CD4-positive, alpha-beta memory T cell (primary cell): ENCODE measurements at places on chromosomes 2 and 18.

- no peak for DNase-seq
These were observed 38.3 kb upstream of the ITGB6 start for GRCh38 chr2:160238392-160238791.

GRCh38 chr18:50310080-50310479 is 22.6 kb upstream of the CXXC1 start:
- DNase-seq: no peak

GRCh38 chr2:64722291-64723044 is 68.8 kb upstream of the SERTAD2 start:
- no peak for DNase-seq

- DNase-seq: no peak
These were observed 87.2 kb downstream of the CTAGE1 start for GRCh38 chr18:22330508-22330907.

GRCh38 chr2:65049010-65049639 is 7.1 kb upstream of the CEP68 start:
- no peak for DNase-seq

- DNase-seq: no peak
These were observed 181.7 kb downstream of the ANAPC1 start for GRCh38 chr2:111702119-111702803.

- DNase-seq: no peak
These were observed 138.2 kb upstream of the PKDCC start for GRCh38 chr2:41909584-41909983.

GRCh38 chr18:59079264-59079663 is 60.4 kb upstream of the SEC11C start:
- DNase-seq: no peak

- no peak for DNase-seq
These were observed 130.6 kb upstream of the SKOR2 start for GRCh38 chr18:47381975-47382570.

DNA sequence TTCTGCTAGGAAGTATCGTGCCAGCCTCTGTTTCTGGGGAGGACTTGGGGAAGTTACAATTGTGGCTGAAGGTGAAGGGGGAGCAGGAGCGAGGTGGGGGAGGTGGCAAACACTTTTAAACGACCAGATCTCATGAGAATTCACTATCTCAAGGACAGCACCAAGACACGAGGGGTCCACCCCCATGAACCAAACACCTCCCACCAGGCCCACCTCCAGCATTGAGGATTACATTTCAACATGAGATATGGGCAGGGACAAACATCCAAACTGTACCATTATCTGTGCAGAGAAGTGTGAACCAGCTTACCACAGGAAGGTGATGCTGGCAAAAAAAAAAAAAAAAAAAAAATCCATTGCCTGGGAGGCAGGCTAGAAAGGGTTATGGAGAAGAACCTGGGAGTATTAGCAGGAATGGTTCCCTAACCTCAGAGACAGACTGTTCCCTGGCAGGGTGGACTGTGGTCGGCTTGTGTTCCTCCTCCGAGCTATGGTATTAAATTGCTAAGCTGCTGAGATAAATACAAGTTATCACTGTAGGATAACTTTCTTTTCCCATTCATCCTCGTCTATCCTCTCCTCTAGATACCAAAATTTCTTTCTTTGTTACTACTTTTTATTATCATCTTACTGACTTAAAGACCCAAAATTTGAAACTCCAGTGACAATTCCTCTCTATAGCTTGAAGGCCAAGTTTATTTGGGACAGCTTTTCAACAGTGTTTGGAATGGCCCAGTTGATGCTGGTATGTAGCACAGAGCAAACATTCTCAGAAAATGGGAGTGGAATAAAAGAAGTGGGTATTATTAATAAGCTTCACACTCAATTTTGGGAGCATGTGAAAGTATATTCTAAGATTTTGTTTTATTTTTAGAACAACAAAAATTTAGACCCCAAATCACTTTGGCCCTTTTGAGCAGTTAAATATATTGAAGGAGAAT is 73.7 kb upstream of the MAP3K20 start:
- DNase-seq: no peak

DNA sequence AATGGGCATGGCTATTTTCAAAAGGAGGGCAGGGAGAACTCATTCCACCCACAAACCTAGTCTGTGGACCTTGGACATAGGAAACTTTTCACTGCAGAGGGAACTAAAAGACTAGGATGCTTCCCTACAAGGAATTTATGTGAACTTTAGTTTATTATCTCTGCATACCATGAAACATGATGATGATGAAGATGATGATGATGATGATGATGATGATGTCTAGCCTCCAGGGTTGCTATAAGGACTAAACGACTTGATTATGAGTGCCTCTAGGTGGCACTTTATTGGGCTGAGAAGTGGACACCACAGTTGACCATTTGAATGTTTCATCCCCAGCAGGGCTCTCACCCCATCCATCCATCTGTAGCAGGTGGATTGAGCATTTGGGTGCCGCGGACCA is 260.0 kb upstream of the TCF4 start:
- DNase-seq: no peak
